AG04449 (cell line): ENCODE measurements at places on chromosomes 7 and 10.
A peak's percentile ranks its signal among the peaks of the same experiment; 100 is the strongest.

DNA sequence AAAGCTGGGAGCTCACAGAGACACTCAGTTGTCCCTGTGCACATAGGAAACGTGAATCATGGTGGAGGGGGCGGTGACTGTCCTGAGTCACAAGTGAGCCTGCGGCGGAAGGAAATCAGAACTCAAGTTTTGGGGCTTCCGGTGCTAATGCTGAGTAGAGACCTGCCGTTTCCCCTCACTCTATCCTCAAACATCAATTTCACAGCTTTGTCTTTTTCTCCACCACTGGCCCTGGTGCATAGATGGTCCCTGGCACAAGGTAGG, 21.9 kb downstream of the ADCYAP1R1 start:
- no peak for DNase-seq

DNA sequence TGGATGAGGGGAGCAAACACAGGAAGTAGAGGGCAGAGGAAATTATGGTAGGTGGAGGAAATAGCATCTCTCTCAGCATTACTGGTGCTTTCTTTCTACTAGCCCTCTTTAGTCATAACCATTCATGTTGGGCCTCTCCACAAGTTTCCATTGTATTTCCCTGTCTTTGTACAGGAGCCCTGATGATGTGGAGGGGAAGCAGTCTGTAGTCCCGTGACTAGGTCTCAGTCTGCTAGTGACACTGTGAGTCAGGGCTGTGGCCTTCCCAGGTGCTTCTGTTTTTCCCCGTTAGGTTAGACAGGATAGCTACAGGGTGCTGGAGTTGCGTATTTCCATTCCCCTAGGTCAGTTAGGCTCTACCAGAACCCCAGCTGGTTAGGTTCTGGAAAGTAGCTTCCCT, 82.9 kb upstream of the NAMPT start:
- DNase-seq, result no peak

DNA sequence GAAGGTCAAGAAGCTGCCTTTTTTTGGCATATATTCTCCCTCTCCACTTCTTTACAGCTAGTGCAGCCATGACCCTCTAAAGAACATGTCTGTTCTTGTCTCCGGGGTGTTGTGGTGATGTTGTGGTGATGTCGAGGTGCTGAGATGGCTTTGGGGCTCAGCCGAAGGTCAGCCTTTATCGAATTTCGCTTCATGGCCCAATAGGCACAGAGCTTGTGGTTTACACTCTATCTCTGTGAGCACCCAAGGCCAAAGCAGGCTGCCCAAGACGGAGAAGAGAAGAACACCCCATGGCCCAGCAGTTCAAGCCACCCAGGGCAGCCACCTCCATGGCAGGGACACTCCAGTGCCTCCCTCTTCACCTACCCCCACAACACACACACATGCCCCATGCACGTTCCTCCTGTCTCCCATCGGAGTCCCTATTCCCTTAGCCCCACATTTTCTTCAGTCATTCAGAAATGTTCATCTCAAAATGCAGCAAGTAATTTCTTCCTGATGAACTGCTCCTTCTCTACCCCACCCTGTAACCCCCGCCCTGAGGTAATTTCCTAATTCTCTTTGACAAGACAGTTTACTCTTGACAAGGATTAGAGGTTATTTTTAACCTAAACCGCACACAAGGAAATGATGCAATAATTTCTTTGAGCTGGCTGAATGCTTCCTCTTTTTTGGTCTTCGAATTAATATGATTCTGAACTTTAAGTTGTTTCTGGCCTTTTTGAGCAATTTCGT, 18.6 kb upstream of the ADRB1 start:
- DNase-seq, result no peak

GRCh38 chr10:114427124-114427852, 23.0 kb upstream of the AFAP1L2 start:
- DNase-seq, result no peak

DNA sequence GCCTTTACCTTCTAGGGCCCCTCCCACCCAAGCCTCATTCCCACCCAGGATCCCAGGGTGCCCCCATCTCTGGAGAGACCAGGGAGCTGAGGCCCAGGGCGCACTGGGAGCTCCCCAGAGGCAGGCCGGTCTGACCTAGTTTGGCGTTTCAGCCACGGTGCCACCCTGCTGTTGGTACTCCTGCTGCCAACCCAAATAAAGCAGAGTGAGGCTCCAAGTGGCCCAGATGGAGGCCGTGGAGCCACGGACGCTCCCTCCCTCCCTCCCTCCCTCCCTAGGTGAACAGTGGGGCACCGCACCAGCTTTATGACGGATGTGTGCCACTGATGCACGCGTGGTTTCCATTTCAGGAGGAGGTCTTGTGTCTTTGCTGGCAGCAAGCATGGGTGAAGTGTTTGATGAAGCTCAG, 1.8 kb downstream of the INPP5A start:
- DNase-seq, result no peak

DNA sequence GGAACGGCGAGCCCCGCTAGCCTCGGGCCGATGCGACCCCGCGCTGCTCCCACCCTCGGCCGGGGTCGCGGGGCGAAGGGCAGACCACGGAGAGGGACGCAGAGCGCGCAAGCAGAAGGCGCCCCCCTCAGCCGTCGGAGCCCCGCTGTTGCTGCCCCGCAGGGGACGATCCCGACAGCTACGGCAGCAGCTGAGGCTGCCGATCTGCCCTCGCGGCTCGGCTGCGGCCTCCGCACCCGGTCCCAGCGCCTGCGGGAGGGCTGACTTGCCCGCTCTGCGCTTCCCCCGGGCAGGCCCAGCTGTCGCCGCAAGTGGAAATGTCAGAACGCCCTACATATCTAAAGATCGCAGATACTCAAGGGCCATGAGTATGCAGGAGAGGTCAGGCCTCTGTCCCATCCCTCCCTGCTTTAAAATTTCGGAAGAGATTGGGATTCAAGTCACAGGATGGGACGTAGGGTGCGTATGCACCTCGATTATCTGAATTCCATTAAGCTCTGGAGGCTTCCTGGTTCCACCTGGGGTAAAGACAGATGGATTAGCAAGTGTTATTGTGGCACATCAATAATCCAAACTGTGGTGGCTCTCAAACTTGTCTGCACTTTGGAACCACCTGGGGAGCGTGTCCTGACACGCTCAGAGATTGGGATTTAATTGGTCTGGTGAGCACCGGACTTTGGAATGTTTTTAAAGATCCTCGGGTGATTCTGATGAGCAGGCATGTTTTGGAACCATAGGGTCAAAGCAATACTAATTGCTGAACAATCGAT, at the start of gene CRPPA:
TSS of gene CRPPA (minus strand) at position 206 of the 770 bp plus-strand sequence. CDS start 216 bp downstream, outside the sequence.
- DNase-seq, result no peak

- DNase-seq, result no peak
Observed at GRCh38 chr10:118447478-118448270, 105.5 kb upstream of the FAM204A start.

GRCh38 chr7:26156451-26157420, 4.7 kb downstream of the NFE2L3 start:
- DNase-seq, result peak; percentile 74

DNA sequence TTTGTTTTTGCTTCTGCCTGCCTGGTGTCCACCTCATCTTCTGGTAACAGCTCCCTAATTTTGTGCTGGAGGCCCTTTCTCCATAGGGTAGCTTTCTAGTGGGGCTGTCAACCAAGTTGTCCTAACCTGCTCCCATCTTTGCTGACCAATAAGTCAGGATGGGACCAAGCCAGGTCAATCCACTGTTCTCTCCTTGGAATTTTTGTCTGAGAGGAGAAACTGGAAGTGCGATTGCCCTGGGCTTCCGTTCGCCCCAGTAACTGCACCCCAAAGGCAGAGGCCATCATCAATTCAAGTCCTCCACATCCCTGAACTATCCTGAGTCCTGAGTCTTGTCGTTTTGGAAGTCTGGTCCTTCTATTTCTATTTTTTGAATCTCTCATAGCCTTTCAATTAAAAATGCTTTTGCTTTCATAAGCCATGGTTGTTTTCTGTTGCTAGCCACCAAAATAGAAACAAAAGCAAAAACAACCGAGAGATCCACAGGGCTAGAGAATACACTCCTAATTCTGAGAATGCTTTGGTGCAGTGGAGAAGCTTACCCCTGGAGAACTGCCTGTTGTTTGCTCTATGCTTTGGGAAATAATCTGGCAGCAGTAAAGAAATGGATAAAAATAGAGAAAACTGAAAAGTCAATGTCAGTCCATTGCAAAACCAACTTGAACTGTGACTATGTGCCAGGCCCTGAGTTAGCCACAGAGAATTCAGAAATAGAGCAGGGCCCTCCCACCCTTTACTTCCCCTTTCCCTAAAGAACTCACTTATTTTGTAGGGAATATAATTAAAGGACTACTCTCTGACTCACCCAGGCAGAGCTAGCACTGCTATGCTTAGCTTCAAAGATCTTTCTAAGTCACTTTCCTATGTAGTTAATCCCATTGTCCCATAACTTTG, 368.1 kb downstream of the CXCL12 start:
- no peak for DNase-seq
